Activated CD8-positive, alpha-beta memory T cell treated with anti-CD3 and anti-CD28 coated beads for 1 hour (primary cell): ENCODE measurements at places on chromosomes 2 and 18.

GRCh38 chr18:523561-523960 lies 23.1 kb upstream of the COLEC12 start:
- no peak for DNase-seq

DNA sequence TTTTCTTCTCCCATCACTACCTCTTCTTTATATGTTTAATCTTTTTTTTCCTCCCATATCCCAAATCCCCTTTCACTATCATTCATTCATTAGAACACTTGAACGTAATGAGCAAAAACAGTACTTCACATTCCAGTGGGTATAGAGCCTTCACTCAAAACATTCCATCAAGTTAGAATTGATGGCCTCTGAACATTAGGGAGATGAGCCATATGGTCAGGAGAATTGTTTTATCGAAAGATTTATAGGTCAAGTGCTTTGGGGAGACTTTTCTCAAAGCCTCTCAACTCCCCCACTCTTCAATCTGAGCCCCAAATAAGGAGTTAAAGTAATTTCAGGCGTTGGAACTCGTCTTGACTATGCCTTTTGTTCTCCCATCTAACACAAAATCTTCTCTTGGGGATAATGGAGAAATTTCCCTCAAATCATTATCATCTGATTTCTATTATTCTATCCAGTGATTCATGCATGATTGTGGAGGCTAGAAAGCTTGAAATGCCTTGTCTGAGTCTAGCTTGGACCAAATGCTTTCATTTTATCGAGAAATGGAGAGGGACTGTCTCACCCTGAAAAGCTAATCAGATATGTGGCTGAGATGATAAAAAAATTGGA lies 79.2 kb downstream of the KIAA2012 start:
- DNase-seq = no peak

DNA sequence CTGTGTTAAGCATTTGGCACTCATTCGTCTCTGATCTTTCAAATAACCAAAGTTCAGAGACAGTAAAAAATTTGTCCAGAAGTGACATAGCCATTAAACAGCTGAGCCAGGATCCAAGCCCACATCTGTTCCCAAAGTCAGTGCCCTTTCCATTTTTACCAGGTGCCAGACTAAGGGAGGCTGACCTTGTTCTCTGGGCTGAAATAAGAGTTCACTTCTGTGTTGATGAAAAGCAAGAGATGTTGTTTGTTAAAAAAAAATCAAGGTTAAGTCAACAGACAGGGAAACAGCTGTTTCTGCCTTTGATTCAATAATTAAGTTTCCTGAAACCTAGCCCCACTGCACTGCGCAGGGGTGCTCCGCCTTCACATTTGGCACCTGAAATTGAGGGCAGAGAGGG lies 117.1 kb downstream of the PRKRA start:
- no peak for DNase-seq

DNA sequence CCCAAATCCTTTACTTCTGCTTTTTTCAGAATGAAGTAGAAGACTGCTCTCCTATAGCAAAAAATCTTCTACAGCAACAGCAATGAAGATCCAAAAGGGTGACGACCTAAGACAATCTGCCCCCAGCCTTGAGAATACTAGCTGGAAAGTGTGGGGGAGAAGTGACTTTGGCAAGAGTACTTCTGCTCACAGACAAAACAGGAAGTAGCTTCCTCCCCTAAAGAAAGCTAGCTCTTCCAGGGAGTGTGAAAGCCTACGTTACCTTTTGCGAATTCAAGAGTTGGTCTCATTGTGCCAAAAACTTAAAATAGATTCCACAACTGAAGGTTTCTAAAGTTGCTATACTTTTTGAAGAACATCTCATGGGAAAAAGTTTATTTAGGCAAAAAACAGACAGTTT lies 1069.2 kb upstream of the CHAC2 start:
- no peak for DNase-seq

DNA sequence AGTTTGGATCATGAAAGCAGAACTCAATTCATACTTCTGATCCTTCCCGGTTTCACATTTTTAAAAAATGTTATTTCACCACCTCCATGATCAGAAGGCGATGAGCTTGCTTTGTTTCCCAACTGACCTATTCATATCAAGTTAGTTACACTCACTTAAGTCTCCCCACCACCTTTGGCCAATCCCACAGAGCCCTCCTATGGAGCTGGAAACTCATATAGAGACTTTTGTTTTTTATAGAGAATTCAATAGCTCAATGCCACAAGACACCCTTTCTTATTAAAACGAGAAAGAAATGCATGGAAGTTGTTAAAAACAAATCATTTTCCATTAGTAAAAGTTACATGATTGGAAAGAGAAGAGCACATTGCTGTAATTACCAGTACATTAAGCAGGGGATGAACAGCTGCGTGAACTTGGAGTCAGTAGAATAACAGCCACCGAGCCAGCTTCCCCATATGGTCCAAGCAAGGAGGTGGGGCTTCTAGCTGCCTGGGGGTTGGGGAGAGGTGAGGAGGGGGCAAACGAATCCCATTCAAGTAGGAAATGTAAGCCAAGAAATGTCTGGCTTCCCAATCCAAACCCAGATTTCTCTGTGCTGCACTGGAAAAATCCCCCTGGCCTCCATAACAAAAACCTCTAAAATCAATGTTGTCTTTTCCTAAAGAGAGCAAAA lies 614.5 kb downstream of the IRS1 start:
- DNase-seq = no peak

DNA sequence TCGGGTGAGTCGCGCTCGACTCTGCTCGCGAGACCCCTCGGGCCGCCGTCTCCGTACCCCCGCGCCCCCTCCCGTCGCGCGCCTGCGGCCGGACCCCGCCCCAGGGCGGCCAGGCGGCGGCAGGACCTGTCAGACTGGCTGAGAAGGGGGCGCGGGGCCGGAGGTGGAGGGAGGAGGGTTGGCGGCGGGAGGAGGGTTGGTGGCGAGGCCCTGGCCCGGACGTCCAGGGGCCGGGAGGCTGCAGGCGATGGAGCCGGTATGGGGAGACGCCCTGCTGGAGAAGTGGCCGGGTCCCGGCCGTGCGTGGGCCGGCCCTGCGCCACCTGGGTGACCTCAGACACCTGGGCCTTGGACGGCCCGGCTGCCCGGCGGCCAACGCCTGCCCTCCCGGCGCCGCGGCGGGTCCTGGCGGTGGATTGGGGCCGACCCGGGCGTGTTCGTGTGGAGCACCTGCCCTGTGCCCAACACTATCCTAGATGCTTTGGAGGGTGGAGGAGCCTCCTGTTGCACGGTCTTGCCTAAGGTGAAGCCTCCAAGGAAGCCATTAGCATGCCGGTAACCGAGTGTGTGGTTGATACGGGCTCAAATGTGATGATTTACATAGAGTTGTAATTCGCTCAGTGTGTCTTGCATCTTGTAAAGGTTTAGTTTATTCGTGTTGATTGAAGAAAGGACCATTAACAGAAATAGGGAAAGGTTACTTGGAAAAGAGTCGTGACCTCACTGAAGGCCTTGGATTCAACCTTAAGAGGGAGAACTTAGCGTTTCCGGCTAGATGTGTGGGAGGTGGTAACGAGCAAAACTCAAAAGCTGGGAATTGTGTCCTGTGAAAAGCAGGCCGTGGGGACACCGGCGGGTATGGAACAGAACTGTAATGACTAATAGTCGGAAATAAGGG lies 550 bp downstream of the MYL12B start:
- no peak for DNase-seq

DNA sequence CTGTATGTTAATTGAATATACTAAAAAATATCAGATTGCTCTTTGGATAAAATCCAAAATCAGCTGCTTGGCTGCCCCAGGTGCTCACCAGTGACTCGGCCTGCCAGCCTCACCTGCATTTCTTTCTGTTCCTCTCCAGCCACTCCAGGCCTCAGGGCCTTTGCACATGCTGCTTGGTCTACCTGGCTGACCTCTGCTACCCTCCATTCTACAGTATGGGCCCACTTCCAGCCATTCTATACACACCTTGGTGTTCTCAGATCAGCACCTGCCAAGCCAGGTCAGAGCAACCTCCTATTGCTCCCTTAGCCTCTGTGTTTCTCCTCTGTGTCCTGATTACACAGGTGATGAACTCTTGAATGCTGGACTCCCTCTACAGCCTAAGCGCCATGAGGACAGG lies 106.6 kb upstream of the TWIST2 start:
- DNase-seq = no peak
